ENCODE measurements at places on chromosomes 11 and 22.

DNA sequence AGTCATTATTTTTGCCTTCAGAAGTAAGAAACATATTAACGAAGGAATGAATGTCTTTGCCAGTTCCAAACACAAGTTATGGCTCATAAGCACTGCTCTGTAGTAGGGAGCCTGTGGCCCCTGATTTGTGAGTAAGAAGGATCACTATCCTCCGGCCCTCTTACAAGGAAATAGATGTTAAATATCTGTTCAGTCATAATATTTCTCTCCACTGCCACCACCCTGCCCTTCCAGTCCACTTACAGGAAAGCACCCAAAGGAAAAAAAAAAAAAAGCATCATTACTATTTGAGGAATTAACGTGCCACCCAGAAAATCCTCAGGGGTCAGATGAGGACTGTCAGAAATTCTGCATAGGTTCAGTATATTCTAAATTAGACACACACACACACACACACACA, 123.4 kb downstream of the ETS1 start:
- no peak for DNase-seq

DNA sequence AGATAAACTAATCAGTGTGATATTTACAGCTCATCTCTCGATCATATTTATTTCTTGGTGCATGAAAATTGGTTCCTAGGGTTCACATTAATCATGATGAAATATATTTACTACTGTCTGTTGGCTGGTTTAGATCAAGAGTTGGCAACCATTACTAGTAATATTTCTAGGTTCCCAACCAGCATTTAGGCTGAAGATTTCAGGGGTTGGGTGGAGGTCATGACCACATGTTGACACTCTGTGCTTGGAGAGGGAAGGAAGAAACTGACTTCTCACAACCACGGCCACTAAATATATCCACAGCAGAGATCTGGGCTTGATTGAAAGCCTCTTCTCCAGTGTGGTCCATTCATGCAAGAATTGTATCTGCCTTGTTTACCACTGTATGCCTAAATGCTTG, 87.9 kb downstream of the ALX4 start:
- no peak for DNase-seq

DNA sequence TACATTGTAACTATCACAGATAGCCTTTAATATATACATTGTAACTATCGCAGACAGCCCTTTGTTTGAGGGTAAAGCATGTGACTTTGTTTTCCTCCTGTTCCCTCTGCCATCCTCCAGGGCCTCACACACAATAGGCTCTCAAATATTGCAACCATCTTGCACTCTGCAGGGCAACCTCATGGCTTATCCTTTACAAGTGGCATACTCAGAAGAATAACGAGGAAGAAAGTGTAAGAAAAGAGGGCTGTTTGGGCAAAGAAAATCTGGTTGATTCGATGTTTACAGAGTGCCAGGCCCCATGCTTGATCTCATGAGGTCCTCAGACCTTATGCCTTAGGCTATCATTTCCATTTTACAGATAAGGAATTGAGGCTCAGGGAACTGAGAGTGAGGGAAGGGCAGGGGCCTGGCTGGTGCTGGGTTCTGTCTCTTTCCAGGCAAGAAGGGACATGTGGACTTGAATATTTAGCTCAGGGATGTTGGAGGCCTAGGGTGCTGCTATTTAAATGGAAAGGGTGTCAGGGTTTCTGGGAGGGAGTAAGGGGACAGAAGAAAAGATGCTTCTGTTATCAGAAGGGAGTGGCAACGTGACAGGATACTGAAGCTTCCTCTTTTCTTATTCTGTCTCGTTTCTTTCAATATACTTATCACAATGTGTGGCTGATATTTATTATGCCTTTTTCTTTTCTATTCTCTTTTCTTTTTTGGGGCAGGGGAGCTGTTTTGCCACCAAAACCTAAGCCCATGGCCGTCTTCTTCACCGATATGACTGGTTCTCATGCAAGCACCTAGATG, 1.1 kb upstream of the SAMM50 start:
- DNase-seq, result no peak

GRCh38 chr22:43186272-43187170, at the start of gene TTLL12:
Gene TTLL12 (minus strand): TSS chr22:43187134. CDS start chr22:43187069, 65 bp downstream.
- DNase-seq, result peak; percentile 42

- DNase-seq, result no peak
Observed at GRCh38 chr11:57124505-57124904, 57.2 kb upstream of the LRRC55 start.

DNA sequence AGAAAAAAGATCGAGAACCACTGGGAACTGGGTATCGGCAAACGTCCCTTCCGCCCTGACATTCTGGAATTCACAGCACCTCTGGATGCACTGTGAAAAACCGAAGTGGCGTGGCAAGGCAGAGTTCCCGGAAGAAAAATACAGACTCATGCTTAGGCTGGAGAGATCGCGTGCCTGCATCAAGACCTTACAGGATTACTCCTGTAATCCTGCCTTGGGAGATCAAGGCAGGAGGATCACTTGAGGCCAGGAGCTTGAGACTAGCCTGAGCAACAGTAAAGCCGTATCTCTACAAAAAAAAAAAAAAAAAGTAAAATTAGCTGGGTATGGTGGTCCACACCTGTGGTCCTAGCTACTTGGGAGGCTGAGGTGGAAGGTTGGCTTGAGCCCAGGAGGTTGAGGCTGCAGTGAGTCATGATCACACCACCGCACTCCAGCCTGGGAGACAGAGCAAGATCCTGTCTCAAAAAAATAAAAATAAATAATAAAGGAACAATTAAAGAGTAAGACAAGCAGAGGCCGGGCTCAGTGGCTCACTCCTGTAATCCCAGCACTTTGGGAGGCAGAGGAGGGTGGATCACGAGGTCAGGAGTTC, 19.9 kb upstream of the TEF start:
- DNase-seq, result no peak

DNA sequence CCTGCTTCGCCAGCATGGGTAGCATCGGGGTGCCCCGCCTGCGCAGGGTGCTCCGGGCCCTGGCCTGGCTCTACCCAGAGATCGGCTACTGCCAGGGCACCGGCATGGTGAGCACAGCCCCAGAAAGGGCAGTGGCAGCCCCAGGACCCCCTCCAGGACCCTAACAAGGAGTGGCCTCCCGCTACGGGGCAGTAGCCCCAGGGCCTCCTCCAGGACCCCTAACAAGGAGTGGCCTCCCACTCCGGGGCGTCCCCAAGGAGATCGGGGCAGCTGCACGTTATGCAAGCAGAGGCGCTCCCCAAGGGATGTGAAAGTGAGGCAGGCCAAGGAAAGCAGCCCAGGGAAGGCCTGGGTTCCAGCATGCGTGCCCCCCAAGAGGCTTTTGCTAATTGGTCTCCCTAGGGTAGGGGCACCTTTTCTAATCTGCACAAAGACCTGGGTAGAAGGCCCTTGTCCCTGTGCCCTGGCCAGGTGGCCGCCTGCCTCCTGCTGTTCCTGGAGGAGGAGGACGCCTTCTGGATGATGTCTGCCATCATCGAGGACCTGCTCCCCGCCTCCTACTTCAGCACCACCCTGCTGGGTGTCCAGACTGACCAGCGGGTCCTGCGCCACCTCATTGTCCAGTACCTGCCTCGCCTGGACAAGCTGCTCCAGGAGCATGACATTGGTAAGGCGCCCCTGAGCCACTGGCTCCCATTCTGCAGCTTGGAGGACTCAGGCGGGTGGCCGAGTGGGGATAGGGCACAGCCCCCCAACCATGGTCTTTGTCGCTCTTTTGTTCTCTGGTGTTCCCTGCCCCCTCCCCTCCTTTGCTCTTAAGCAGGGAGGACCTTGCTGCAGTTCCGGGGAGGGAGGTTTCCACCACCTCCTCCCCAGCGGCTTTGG, 35.0 kb downstream of the SGSM3 start:
- DNase-seq, result no peak

DNA sequence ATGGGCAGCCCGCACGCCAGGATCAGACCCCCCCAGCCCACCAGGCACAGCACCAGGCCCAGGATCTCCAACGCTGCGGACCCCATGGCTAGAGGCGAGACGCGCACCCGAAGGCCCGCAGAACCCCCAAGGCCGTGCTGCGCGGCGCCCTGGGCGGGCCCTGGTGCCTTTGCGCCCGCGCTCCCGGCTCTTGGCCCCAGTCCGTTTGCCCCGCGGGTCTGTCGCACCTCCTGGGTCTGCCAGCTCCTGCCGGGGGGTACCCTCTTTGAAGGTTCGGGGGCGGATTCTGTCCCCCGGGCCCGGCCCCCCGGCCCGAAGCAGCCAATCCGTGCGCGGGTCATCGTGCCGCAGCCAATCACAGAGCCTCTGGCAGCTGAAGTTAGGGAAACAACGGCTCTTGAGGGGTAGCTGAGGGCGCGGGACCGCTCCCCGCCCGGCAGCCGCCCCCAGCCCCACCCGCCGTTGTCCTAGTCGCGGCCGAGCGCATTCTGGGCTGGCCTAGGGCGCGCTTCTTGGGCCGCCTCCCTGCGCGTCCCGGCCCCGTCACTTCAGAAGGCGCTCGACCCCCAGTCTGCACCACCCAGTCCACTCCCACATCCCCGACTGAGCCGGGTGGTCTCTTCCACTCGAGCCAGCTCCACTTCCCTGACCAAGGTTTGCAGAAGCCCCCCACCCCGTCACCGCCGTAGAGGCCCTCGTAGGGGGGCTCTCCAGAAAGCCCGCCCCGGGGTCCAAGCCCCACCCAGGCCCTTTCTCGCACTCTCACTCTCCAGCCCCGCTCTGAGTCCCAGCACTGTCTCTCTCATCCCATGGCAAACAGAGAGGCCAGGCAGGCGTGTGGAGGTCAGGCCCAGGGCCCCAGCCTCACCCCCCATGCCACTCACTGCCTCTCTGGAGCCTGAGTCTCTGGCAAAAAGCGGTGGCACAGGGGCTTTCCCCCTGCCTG, at the start of gene CLDN5:
Gene CLDN5 (minus strand): TSS at position 241 of the 946 bp plus-strand sequence. CDS start 155 bp downstream, at position 86.
- DNase-seq, result no peak

DNA sequence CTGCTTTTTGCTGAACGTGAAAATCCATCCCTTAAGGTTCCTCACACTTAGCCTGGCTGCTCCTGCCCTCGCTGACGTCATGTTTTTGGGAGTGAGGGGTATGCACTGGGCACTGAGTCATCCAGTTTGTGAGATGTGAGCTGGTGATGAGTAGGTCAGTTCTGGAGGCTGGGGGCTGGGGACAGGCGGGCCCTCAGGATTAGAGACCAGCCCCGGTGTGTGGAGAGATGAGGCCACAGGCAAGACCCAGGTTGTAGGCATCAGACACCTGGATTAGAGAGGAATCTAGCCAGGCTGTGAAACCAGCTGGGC, 9.2 kb downstream of the KCNC1 start:
- DNase-seq, result no peak

DNA sequence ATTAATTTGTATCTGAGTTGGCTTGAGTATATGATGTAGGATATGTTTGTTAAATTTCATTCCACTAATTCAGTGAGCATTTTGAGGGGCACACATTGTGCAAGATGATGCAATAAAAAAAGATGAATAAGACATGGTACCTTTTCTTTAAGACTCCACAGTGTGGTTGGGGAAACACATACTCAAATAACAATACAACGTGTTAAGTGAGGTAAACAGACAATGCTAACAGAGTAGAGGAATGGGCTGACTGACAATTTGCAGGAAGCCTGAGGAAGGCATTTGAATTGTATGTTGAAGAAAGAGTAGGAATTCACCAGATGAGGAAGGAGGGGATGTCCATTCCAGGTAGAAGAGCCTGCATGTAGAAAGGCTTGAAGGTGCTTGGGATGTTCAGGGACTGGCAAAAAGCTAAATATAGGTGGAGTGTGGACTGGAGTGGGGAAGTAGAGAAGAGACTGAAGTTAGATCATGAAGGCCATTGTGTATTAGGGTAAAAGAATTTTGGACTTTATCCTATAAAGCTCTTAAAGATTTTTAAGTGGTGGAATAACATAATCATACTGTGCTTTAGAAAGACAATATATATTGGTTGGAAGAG, 6.8 kb downstream of the RNF169 start:
- DNase-seq, result no peak

DNA sequence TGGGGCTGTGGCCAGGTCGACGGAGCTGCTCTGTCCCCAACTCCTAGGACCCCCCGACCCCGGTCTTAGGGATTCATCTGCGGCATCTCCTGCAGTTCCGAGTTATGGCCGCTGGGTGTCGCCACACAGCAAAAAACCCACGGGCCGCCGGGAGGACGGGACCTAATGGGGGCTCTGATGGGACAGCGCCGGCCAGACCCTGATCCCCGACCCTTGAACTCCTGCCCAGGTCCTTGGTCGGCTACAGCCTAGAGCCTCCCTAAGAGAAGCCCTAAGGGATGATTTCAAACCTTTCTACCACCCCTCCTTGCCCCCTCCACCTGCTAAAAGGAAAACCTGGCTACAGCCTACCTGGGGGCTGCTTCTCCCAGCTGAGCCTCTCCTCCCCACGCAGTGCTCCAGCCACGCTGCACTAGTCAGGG, 30.8 kb upstream of the LRRC10B start:
- DNase-seq, result no peak

GRCh38 chr22:48741540-48741939, 1086.1 kb downstream of the BRD1 start:
- DNase-seq, result no peak

- no peak for DNase-seq
Observed at GRCh38 chr11:128437136-128437535, 150.2 kb downstream of the ETS1 start.

DNA sequence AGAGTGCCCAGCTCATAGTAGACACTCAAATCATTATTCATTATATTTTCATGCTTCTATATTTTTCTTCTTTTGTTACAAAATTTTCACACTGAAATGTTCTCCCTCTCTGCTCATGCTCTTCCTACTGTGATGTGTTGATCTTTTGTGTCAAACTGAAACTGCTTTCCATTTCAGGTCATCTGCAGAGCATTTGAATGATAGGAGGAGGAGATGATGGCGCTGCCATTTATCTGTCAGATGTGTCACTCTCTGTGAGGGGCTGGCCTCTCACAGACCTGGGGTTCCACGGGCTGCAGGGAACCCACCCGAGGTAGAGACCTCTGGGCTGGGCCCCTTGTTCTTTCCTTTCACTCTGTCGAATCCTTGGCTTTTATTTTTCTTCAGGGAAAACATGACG, 41.1 kb downstream of the OR10A6 start:
- DNase-seq, result no peak

DNA sequence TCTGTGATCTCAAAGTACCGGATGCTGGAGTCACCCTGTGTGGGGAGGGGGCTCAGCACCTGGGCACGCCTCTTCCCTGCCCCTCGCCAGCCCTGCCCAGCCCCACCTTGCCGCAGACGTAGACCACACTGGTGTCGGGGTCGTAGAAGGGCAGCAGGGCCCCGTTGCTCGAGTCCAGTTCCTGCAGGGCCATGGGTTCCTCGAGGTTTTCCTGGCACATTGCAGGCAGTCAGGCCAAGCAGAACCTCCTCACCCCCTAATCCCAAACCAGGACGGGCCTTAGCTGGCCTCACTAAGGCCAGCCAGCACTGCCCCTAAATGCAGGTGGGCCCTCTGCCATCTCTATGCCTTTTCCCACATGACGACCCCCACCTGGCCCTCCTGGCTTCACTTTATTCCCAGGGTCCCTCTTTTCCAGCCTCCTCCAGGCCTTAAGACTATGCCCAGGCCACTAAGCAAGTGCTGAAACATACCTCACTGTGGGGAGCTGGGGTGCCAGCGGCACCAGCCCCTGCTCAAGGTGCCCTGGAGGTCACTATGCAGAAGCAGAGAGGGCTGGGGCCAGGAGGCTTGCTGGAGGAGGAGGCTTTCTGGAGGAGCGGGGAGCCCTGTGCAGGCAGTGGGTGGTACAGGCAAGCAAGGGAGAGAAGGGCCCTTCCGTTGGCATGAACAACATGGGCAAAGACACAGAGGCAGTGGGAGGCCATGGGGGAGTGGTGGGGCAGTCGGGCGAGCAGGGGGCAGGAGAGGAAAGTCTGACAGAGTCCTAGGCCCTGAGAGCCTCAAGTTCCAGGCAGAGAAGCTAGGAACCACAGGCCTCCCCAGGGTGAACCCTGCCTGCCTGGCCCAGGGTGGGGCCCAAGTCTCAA, 2.8 kb downstream of the CORO1B start:
- DNase-seq, result no peak

GRCh38 chr11:134587345-134587744, 175.3 kb upstream of the B3GAT1 start:
- no peak for DNase-seq

GRCh38 chr11:61516675-61517572, 8.4 kb downstream of the LRRC10B start:
- DNase-seq, result peak; percentile 24
